Sigmoid colon (tissue), 7 donors: ENCODE measurements at places on chromosomes 4 and X. TPM values are rescaled to one million over a fixed set of nuclear protein-coding genes. Genes with fewer than 3 reads are reported as not detected.

HCFC1 gene
- 25.8 TPM for total RNA-seq

UGT2B10 gene
- not detected for total RNA-seq

ASMT gene
- total RNA-seq, result not detected

CNKSR2 gene
- 3.3 TPM for total RNA-seq

MAGEA2B gene
- total RNA-seq, result not detected

DCLK2 gene
- total RNA-seq, result 23.8 TPM

SERTM2 gene
- 2.9 TPM for total RNA-seq

GNL3L gene
- total RNA-seq, result 18.3 TPM

VCX3B gene
- not detected for total RNA-seq

FTHL17 gene
- not detected for total RNA-seq

FRG1 gene
- total RNA-seq, result 49.2 TPM
